Activated CD4-positive, alpha-beta T cell treated with anti-CD3 and anti-CD28 coated beads for 1 hour (primary cell): ENCODE measurements at places on chromosomes 16 and 17.

GRCh38 chr16:73228649-73229048, 180.7 kb upstream of the ZFHX3 start:
- DNase-seq = no peak

DNA sequence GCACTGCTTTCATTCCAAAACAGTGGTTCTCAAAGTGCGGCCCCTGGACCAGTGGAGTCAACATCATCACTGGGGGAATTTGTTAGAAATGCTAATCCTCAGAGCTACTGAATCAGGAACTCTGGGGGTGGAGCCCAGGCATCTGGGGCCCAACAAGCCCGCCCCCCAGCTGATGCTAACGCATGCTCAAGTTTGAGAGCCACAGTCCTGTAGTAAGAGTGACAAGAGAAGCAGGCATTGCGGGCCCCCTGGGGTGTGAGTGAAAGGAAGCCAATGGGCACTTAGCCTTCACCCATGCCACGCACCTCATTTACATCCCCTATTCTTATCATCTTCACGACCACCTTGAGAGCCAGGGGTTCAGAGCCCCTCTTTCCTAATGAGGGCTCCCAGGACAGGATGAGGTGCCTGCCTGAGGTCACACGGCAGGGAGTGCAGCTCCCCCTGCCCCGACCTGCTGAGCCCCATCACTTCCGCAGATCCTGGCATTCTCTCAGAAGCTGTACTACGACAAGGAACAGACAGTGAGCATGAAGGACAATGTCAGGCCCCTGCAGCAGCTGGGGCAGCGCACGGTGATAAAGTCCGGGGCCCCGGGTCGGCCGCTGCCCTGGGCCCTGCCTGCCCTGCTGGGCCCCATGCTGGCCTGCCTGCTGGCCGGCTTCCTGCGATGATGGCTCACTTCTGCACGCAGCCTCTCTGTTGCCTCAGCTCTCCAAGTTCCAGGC, 9.1 kb downstream of the CA4 start:
- DNase-seq = no peak

DNA sequence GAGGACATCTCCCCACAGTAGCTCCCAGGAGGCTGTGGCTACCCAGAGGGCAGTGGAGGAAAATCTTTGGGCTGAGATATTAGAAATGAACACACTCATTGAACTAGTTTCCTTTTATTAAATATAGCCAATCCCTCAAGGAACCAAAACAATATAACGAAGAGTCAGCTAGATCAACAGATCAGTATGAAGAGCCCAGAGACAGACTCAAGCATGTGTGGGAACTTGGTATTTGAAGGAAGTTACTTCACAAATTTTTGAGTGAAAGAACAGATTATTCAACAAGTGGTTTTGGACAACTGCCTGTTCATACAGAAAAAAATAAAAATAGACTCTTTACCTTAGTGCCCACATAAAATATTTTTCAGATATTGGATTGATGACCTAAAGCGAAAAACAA, 183.6 kb upstream of the PMFBP1 start:
- DNase-seq = no peak

DNA sequence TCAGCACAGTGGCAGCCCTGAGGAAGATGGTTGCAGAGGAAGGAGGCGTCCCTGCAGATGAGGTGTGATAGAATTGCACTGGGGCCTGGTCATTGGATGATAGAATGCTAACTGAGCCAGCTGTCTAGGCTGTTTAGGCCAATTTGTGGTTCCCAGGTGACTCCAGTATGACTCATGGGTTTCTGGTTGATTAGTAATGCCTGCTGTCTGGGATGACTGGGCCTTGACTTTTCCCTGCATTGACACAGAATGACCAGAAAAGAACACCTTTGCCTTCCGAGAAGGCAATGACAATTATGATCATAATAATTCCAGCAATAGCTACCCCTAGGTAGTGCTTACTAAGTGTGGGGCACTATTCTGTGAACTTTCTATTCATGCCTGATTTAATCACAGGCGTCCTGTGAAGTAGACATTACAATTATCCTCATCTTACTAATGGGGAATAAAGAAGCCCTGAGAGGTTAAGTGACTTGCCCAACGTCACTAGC, 31.5 kb downstream of the USP43 start:
- DNase-seq = no peak

GRCh38 chr17:4974115-4974670, 6.6 kb upstream of the SPAG7 start:
- no peak for DNase-seq

GRCh38 chr16:56261656-56262055, 70.4 kb downstream of the GNAO1 start:
- DNase-seq = no peak

DNA sequence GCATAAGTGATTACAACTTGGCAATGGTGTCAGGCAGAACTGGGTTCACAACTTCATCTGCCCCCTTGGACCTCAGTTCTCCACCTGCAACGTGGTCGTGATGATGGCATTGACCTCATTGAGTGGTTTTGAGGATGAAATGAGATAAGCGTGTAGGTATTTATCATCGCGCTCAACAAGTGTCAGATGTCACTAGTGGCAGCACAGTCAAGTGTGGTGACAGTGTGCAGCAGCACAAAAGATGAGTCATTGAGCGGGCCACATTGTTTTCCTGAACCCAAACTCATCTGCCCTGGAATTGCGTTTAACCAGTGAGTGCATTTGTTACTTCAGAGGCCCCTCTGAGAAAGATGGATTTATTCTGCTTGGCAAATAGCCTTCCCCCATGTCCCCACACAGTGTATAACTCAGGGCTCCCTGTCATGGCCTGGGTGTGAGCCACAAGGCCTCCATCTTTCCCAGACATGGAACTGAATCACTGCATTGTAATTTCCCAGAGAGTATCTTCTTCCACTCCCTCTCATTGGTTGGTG, 20.9 kb downstream of the IRX3 start:
- no peak for DNase-seq

GRCh38 chr16:1147027-1147426, 5.9 kb upstream of the CACNA1H start:
- no peak for DNase-seq

- no peak for DNase-seq
Observed at GRCh38 chr16:80620736-80621605, 80.2 kb downstream of the DYNLRB2 start.

- no peak for DNase-seq
Observed at GRCh38 chr16:1347286-1347855, 4.3 kb downstream of the TSR3 start.

DNA sequence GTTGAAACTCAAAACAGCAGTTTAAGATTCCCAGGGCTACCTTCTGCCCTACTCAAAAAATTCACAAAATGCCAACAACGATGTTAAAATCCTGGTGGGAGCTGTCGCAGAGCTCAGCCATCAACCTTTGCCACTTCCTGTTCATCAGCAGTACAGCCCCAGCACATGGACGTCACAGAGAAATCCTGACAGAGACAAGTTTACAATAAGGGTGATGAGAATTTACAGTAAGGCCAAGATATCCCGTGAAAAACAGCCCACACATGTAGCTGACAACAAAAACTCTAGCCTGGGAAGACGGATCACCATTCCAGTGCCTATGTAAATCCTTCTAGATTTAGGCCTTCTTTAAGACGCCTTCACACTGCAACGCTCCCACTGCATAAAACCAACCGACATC, 18.8 kb downstream of the USP22 start:
- DNase-seq = no peak

DNA sequence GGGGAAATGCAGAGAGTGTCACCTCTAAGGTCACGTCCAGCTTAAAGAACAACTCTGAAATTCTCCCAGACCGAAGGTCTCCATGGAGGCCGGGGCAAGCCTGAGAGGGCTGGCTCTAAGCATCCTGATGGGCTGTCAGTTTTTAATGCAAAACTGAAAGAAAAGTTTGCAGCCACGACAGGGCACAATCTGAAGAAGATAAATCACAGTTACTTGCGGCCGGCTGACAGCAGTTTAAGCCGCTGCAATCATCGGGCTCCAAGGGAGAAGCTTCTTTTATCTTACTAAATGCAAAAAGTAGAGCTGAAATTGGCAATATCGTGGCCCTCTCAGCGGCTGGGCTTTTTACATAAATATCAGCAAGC, 168.8 kb downstream of the CYLD start:
- DNase-seq = no peak

DNA sequence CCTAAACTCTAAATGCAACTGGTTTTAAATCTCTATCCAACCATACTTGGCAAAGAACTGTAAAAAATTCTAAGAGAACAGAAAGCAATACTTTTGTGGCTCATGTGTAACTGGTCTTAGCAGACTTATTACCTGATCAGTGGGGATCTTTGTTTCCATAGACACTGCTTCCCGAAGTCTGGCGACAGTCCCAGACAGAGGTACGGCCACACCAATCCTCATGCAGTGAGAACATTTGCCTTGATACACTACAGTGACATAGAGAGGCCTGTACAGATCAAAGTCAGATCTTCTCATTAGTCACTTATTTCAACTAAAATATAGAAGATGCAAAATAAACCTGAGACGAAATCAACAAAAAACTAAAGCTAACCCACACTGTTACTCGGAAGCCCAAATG, 43.9 kb downstream of the USP31 start:
- no peak for DNase-seq

DNA sequence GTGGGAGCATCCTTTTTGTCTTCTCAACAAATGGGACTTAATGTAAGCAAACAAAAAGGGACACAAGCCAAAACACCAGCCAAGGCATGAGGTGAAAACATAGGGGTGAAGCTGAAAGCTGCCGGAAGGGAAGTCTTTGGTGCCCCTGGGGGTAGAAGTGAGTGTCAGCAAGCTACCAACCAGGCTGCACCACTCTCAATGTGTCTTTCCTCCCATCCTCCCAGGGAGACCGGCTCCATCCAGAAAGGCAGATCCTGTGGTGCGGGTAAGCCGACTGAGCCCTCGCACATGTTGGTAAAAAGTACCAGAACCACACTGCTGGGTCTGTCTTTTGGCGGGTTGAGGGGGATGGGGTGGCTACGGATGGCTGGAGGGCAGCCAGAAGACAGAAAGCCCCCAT, 52.0 kb upstream of the SREBF1 start:
- DNase-seq = no peak

GRCh38 chr16:48370229-48370628, 15.0 kb downstream of the SIAH1 start:
- no peak for DNase-seq

- DNase-seq = no peak
Observed at GRCh38 chr16:12737563-12737962, 66.1 kb downstream of the CPPED1 start.

GRCh38 chr16:71217506-71217905, 13.0 kb downstream of the HYDIN start:
- DNase-seq = no peak
